ENCODE measurements at places on chromosomes 4 and X. TPM values are rescaled to one million over a fixed set of nuclear protein-coding genes. Genes with fewer than 3 reads are reported as not detected.

The MAGEA1 gene
- total RNA-seq = not detected

- no peak for DNase-seq
Observed at GRCh38 chrX:47560179-47560933, 649 bp upstream of the ARAF start.

The ZNF157 gene
- total RNA-seq = 0.42 TPM

GRCh38 chrX:139200346-139200745, 330.2 kb upstream of the F9 start:
- no peak for DNase-seq

The TLR10 gene
- not detected for total RNA-seq
